ENCODE measurements at places on chromosomes 1 and 21. TPM values are rescaled to one million over a fixed set of nuclear protein-coding genes. Genes with fewer than 3 reads are reported as not detected.

The PADI3 gene
- total RNA-seq = not detected

The NPL gene
- total RNA-seq = 2.4 TPM

The LEPR gene
- total RNA-seq = 1.7 TPM

The MFSD2A gene
- 2.3 TPM for total RNA-seq

The DMRTA2 gene
- total RNA-seq = not detected

The ACKR1 gene
- total RNA-seq = not detected

The PTTG1IP gene
- total RNA-seq = 79.3 TPM

The GPX7 gene
- 30.4 TPM for total RNA-seq

The S100B gene
- total RNA-seq = 0.36 TPM

The PCBP3 gene
- 3.8 TPM for total RNA-seq

Data from activated naive CD4-positive, alpha-beta T cell treated with anti-CD3 and anti-CD28 coated beads, Interleukin-2, amount 10 ng/mL, durations not matched to agents 5 hours and 36 hours (primary cell).